ENCODE measurements at places on chromosomes 16 and 17. TPM values are rescaled to one million over a fixed set of nuclear protein-coding genes. Genes with fewer than 3 reads are reported as not detected.

DNA sequence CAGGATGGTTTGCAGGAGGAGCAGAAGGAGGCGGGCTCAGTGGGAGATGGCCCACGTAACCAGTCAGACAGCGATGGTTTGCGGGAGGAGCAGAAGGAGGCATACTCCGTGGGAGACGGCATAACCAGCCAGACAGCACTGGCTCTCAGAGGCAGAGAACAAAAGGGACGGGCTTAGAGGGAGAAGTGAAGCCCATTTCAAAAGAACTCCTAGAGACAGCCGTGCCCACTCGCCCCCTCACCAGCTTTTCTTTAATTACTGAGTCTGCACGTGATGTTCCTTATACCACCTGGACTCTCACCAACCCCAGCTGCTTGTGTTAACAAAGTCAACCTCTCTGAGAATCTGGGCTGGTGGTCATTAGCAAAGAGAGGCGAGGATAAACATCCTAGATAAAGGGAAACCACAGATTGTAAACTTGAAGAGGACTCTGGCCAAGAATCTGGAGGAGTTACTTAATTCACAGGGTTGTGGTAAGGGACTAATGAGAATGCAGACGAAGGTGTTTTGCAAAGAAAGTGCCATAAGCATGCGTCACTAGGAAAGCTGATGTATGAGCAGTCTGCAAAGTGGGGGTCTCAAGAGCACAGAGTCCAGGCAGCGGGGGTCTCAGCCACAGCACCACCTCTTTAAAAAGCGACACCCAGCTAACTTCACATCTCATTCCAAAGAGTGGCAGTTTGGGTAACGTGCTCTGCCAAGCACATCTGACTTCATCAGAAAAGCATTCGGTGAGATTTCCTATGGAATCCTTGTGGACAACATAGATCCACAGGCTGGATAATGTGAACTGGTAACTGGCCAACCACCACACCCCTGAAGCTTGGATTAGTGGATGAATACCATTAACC, 51.7 kb downstream of the NXN start:
- H3K27ac ChIP-seq: peak overlapping the region; percentile 95
- H3K4me3 ChIP-seq: peak overlapping the region; percentile 49
- no peaks in the 10 kb centered on the region for H3K27me3 ChIP-seq

DNA sequence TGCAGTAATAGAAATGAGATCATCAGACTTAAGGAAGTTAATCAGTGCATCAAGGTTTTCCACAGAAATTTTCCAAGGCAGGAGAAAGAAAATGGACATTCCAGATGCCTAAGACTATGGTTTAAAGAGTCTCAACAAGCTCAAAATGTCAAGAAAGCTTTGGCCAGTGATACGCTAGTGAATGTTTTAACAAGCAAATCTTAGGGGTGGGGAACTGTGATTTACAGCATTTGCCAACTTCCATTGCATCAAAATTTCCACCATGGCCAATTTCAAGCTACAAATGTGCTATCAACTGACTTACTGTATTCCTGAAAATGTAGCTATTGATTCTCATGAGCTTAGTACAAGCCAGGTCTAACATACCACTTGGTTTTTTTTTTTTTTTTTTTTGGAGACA, 82.4 kb upstream of the CLEC3A start:
- no peak overlapping the region for H3K4me3 ChIP-seq
- DNase-seq: no peak
- no peaks in the 10 kb centered on the region for H3K27me3 ChIP-seq
- H3K36me3 ChIP-seq: no peaks in the 10 kb centered on the region
- H3K4me1 ChIP-seq: no peaks in the 10 kb centered on the region

GRCh38 chr16:8931859-8932258, 31.8 kb downstream of the USP7 start:
- H3K4me3 ChIP-seq: no peak overlapping the region
- H3K36me3 ChIP-seq: peaks cover 23% of the 10 kb centered on the region
- no peaks in the 10 kb centered on the region for H3K27me3 ChIP-seq

DNA sequence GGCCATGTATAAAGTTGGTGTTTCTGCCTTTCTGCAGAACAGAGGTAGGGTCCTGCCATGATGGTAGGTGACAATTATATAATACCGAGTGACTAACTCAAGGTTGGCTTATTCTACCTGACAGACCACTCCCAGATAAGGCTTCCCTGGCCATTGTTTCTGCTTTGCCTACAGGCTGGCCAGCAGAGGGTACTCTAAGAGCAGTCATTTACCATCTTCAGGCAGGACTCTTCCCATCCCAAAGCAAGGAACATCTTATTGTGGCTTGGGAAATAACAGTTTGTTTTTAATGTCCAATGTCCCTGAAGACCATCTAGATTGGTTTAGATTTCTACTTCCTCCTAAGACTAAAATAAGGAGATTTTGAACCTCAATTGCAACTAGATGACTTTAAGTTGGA, 74.1 kb downstream of the SNX11 start:
- H3K27ac ChIP-seq: no peak overlapping the region
- H3K27me3 ChIP-seq: peaks cover 64% of the 10 kb centered on the region
- H3K4me1 ChIP-seq: peaks cover under 1% of the 10 kb centered on the region
- H3K36me3 ChIP-seq: no peaks in the 10 kb centered on the region
- no peak overlapping the region for H3K4me3 ChIP-seq

XYLT1 gene
- total RNA-seq: 43.4 TPM

- no peaks in the 10 kb centered on the region for H3K27me3 ChIP-seq
- DNase-seq: no peak
- no peak overlapping the region for H3K4me3 ChIP-seq
- peaks cover 66% of the 10 kb centered on the region for H3K4me1 ChIP-seq
- H3K27ac ChIP-seq: peak overlapping the region; percentile 75
- no peaks in the 10 kb centered on the region for H3K36me3 ChIP-seq
Observed at GRCh38 chr17:77445760-77446532, 305.2 kb downstream of the SEC14L1 start.

GRCh38 chr17:28105501-28105900, 63.0 kb downstream of the NLK start:
- no peak overlapping the region for H3K27ac ChIP-seq
- DNase-seq: no peak
- H3K36me3 ChIP-seq: no peaks in the 10 kb centered on the region

DRG2 gene
- 33.0 TPM for total RNA-seq

GRCh38 chr16:21701271-21701670, 37.5 kb downstream of the OTOA start:
- DNase-seq: no peak
- H3K27ac ChIP-seq: no peak overlapping the region
- no peaks in the 10 kb centered on the region for H3K27me3 ChIP-seq
- no peaks in the 10 kb centered on the region for H3K4me1 ChIP-seq

DNA sequence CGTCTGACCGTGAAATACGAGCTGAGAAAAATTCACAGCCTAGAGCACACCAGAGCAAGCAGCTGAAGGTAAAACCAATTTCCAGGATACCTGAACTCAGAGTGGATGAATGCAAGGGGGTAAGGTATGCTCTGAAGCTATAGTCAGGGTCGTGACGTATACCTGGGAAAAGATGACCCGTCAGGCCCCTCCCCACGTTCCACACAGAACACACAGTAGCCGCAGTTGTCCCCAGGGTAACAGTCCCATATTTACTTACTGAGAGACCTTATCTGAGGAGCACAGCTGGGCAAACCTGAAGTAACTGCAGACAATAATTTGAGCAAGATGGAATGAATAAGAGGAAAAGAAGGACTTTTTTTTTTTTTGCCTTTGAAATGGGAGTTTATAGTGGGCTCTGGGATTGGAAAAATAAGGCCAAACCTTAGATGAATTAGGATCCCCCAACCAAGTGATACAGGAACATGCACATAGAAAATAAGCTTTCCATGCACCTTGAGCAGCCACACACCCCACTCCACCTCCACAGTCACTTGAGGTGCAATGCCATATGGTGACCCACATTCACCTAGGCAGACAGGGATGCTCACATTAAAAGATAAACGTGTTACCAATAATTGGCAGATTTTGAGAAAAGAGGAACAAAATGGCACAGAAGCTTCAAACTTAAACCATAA, 38.0 kb downstream of the ABCA6 start:
- no peaks in the 10 kb centered on the region for H3K27me3 ChIP-seq
- H3K27ac ChIP-seq: no peak overlapping the region
- H3K36me3 ChIP-seq: no peaks in the 10 kb centered on the region
- no peak overlapping the region for H3K4me3 ChIP-seq
- H3K4me1 ChIP-seq: no peaks in the 10 kb centered on the region

DNA sequence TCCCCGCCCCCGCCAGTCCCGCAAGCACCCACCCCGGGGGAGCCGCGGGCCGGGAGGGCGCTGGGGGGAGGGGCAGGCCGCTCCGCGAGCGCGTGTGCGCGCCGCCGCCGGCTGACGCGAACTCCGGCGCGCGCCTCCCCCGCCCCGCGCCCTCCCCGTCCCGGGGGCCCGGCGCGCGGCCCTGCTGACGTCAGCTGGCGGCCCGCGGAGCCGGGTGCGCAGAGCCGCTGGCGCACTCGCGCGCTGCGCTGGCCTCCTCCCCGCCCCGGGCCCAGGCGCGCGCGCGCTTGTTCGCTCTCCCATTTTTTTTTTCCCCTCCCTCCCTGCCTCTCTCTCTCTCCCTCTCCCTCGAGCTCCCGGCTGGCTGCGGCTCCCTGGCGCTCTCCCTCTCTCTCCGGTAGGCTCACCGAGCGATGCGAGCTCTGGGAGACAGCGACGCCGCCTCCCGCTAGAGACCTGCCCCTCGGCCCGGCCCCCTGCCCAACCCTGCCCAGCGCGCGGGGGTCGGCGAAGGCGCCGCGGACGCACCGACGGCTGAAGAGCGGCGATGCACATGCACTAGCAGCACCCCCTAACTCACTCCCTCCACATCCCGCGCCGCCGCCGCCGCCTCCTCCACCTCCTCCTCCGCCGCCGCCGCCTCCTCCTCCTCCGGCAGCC, at the start of gene GNAO1:
Gene GNAO1 (plus strand): TSS at position 334 of the 660 bp plus-strand sequence. CDS start 747 bp downstream, outside the sequence.
- no peaks in the 10 kb centered on the region for H3K36me3 ChIP-seq
- H3K27ac ChIP-seq: no peak within 1 kb of the TSS
- peak within 1 kb of the TSS; percentile 59 for H3K4me3 ChIP-seq
- peaks cover 63% of the 10 kb centered on the region for H3K27me3 ChIP-seq
- no peaks in the 10 kb centered on the region for H3K4me1 ChIP-seq

- no peak overlapping the region for H3K4me3 ChIP-seq
- peaks cover 5% of the 10 kb centered on the region for H3K36me3 ChIP-seq
- peaks cover 46% of the 10 kb centered on the region for H3K4me1 ChIP-seq
- no peaks in the 10 kb centered on the region for H3K27me3 ChIP-seq
- H3K27ac ChIP-seq: peak overlapping the region; percentile 56
- DNase-seq: no peak
Observed at GRCh38 chr16:50207652-50208051, 54.5 kb downstream of the TENT4B start.

GRCh38 chr17:17387498-17388362, 84.6 kb downstream of the NT5M start:
- peaks cover 3% of the 10 kb centered on the region for H3K27me3 ChIP-seq
- H3K4me1 ChIP-seq: peaks cover 4% of the 10 kb centered on the region
- peak; percentile 56 for DNase-seq
- H3K36me3 ChIP-seq: no peaks in the 10 kb centered on the region
- no peak overlapping the region for H3K4me3 ChIP-seq

DNA sequence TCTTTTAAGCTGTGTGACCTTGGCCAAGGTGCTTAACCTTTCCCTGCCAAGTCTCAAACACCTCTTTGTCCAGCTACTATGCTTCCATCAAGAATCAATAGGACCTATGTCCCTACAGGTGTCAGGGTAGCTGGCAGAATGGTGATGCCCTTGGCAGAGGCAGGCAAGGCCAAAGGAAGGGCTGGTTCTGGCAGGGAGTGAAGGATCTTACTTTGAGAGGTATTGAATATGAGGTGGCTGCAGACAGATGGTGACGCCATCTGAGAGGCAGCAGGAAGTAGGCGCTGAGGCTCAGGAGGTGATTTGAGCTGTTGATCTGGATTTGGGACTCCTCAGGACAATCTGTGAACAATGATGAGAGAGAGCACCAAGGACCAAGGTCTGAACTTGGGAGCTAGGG, 12.5 kb downstream of the ABCC3 start:
- H3K4me3 ChIP-seq: no peak overlapping the region
- peaks cover 3% of the 10 kb centered on the region for H3K4me1 ChIP-seq
- no peaks in the 10 kb centered on the region for H3K27me3 ChIP-seq

TBC1D3 gene
- not detected for total RNA-seq

DNA sequence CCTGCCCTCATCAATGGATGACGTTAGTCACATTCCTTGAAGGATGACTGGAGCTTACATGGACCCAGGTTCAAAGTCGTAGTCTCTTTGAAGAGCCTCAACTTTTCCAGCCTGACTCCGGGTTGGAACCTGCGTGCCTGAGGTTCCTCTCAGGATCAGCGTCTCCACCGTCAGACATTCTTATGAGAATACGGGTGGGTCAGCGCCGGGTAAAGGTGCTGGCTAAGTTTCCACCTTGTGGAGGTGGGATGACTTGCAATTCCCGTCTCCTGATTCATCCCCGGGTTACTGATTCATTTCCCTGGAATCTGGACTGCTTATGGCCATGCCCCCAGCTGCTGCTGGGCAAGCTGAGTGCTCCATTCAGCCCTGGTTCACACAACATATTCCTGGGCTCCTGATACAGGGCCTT, 38.9 kb upstream of the CMIP start:
- H3K27ac ChIP-seq: peak overlapping the region; percentile 84
- H3K36me3 ChIP-seq: no peaks in the 10 kb centered on the region
- peaks cover 2% of the 10 kb centered on the region for H3K27me3 ChIP-seq

NPB gene
- total RNA-seq: under 0.01 TPM

- no peaks in the 10 kb centered on the region for H3K27me3 ChIP-seq
- peak; percentile 92 for DNase-seq
- peaks cover 20% of the 10 kb centered on the region for H3K4me1 ChIP-seq
- H3K4me3 ChIP-seq: peak overlapping the region; percentile 25
- H3K27ac ChIP-seq: peak overlapping the region; percentile 64
Observed at GRCh38 chr17:66431910-66432309, 129.5 kb downstream of the PRKCA start.

TNP2 gene
- total RNA-seq: not detected

DNA sequence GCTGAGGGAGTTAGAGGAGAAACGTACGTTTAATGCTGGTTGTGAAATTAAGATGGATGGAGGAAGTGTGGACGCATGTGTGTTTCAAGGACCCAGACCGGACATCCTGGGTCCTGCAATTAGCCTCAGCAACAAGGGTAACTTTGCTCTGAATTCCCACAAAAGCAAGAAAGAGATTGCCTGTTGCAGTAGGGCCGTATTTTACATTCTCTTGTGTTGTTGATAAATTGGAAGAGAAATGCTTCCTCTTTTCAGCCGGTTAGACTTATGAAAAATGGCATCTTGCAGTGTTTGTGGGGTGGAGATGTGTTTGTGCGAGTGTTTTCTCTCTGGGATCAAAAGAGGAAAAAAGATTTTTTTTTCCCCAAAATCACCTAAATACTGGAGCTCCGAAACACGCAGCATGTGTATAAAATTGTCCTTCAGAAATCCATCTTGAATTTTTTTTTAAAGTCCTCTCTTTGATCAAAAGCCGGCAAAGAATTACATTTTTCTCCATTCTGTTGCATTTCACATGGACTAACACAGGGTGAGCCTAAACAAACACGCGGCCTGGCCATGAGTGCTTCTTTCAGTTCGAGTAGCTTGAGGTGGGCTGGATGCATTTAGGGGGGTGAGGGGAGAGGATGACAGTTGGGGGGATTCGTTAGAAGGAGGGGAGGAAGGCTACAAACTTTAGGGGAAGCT, 251.6 kb downstream of the C16orf95 start:
- peak overlapping the region; percentile 61 for H3K4me3 ChIP-seq
- H3K4me1 ChIP-seq: peaks cover 8% of the 10 kb centered on the region
- DNase-seq: peak; percentile 59

- H3K27me3 ChIP-seq: no peaks in the 10 kb centered on the region
- H3K27ac ChIP-seq: no peak overlapping the region
- DNase-seq: peak; percentile 71
- H3K4me3 ChIP-seq: no peak overlapping the region
- peaks cover 12% of the 10 kb centered on the region for H3K4me1 ChIP-seq
Observed at GRCh38 chr17:64245218-64246145, 17.6 kb downstream of the TEX2 start.

- H3K27ac ChIP-seq: peak overlapping the region; percentile 89
- H3K4me3 ChIP-seq: no peak overlapping the region
- H3K27me3 ChIP-seq: no peaks in the 10 kb centered on the region
- H3K4me1 ChIP-seq: peaks cover 42% of the 10 kb centered on the region
- H3K36me3 ChIP-seq: peaks cover 6% of the 10 kb centered on the region
- peak; percentile 55 for DNase-seq
Observed at GRCh38 chr16:75377729-75378386, 55.4 kb downstream of the CFDP1 start.
